Mucosa of descending colon (tissue), 3 donors: ENCODE measurements at places on chromosomes 13 and 19. TPM values are rescaled to one million over a fixed set of nuclear protein-coding genes. Genes with fewer than 3 reads are reported as not detected.

DNA sequence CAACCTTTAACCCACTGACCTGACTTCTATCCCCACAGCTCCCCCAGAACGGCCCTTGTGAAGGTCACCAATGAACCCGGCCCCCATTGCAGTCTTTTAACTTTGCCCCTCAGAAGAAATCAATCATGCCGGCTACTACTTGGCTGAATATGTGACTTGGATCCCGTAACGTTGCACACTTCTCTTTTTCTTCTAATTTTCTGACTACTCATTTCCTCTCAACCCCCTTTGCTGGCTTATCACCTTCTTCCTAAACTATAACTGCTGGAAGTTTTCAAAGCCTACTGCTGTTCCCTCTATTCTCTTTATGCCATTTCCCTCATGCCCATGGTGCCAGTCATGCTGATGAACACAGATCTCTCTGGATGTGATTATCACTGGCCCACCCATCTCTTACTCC, 367.6 kb downstream of the DNAJC15 start:
- DNase-seq: no peak

DNA sequence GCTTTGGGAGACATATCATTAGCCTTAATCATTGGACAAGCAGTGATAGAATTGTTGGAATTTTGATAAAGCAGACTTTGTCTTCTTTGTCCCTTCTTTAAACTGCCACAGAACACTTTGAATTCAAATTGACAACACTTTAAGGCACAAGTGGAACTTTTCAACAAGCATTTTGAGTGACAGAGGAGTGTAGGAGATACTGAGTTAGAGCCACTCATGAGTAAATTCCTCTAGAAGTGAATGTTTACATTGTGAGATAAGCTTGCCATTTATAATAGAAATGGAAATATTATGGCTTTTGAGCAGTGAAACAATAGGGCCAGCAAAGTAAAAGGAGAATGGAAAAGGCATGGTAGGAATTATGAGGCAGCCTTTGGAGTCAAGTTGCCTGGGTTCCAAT, 515.8 kb downstream of the SLITRK6 start:
- DNase-seq: no peak

Gene ZNF878
- total RNA-seq: 0.19 TPM

Gene FGF14
- 0.43 TPM for total RNA-seq

GRCh38 chr13:48231080-48231479, 1.9 kb upstream of the ITM2B start:
- DNase-seq: no peak

GRCh38 chr19:9485140-9485539, 13.3 kb downstream of the ZNF560 start:
- DNase-seq: no peak

- DNase-seq: no peak
These were observed 9.8 kb downstream of the CHST8 start for GRCh38 chr19:33631609-33631973.

Gene TOMM40
- 82.6 TPM for total RNA-seq

DNA sequence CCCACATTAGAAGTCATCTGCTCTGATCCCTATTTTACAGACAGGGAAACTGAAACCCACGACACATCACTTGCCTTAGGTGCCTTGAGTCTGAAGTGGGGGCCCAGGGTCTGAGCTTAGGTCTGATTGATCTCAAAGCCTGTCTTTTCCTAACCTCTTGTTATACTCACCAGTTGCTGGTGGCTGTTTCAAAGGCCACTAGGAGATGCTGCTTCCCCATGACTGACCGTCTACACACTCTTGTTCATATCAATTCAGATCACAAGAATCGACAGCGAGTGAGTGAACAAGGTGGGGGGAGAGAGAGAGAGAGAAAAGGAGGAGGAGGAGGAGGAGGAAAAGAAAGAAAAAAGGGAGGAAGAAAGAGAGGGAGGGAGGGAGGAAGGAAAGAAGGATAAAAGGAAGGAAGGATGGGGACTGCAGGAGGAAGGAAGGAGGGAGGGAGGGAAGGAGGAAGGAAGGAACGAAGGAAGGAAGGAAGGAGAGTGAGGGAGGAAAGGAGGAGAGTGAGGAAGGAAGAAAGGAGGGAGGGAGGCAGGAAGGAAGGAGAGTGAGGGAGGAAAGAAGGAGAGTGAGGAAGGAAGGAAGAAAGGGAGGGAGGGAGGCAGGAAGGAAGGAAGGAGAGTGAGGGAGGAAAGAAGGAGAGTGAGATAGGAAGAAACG, 3.3 kb downstream of the OR10H1 start:
- DNase-seq: peak; percentile 59

DNA sequence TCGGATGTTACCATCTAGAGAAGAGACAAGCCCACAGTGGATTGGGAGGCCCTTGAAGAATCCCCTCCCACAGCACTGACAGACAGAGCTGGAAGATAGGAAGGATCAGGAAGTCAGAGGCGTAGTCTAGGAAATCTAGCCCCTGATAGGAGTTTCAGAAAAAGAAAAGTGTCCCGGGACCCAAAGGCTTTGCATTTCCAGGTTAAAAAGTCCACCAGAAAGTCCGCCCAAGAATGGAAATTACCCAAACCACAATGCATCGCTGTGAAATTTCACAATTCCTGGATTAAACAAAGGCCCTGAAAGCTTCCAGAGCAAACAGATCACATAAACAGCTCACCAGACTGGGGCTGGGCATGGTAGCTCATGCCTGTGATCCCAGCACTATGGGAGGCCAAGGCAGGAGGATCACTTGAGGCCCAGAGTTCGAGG, 146.9 kb downstream of the KDM4B start:
- DNase-seq: no peak

Gene FFAR3
- not detected for total RNA-seq

DNA sequence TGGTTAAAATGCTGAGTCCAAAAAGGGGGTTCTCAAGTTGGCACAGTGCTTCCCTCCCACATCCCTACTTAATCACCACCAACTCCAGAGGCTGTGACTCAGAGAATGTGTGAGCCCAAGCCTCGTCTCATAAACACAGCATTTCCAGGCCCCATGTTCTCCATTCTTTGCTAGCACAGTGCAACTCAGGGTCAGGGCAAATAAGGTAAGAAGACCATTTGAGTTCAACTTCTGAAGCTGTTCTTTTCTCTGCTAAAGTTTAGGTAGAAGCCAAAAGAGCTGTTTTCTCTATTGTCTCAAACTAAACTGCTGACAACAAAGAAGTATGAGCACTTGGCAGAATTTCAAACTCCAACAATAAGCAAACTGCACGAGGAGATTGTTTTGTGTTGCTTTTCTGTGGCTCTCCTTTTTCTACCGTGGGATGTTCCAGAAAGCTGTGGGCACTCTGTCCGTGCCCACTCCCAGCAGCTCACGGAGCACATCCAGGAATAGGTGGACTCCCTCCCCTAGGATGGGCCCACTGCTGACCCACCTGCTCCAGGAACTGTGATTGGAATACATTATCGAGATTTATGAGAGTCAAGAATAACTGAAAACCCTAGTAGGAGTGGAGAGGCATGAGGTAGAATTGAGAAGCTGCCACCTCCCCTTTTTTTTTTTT, 494.3 kb downstream of the COG6 start:
- DNase-seq: peak; percentile 13

Gene PDX1
- total RNA-seq: 1.5 TPM

Gene RGL3
- 11.0 TPM for total RNA-seq

GRCh38 chr19:15287496-15287895, 44.8 kb downstream of the BRD4 start:
- no peak for DNase-seq

DNA sequence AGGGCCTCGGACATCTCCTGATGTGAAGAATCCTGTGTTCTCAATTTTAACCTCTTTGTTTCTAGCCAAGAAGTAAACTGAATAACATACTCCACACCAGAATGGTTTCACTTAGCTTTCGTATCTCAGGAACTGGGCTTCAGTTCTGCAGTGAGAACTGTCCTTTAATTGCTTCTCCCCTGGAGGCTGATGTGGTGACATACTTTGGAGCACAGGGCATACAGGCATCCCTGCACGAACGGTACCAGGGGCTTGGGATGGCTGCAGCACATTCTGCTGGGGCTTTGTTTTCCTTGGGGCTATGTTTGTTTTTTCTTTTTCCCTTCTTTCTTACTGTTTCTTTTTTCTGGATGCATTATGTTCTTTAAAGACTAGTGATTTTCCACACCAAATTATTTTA, 230.5 kb downstream of the TM9SF2 start:
- DNase-seq: no peak

DNA sequence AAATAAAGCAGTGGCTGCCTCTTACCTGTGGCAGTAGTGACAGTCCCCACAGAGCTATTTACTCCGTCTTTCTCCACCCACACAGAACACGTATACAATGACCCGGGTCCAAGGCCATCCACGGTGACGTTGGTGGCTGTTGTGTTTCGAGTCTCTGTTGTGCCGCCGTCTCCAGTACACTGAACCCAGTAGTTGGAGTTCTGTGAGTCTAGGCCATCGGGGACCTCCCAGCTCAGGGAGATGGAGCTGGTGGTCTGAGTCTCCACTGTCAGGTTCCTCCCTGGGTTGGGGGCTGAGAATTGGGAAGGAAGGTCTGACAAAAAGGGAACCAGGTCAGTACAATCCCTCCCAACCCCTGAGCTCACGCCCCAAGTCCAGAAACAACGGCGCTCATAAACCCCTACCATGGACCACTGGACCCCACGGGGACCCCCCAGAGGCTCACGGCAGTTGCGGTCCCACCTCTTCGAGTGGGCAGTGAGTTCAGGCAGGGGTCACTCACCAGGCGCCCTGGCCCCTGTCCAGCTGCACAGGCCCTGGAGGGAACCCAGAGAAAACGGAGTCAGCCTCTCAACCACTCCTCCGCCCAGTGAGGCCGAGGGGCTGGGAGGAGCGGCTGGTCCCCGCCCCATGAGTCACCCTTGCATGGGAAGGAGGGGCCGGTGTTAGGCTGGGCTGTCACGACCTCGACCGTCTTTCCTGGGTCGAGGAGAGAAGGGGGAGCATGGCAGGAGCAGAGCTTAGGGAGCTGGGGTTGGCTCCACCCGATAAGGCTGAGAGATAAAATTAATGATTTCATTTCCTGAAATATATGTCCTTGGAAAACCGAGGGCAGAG, 2.4 kb downstream of the PTPRH start:
- DNase-seq: peak; percentile 91

DNA sequence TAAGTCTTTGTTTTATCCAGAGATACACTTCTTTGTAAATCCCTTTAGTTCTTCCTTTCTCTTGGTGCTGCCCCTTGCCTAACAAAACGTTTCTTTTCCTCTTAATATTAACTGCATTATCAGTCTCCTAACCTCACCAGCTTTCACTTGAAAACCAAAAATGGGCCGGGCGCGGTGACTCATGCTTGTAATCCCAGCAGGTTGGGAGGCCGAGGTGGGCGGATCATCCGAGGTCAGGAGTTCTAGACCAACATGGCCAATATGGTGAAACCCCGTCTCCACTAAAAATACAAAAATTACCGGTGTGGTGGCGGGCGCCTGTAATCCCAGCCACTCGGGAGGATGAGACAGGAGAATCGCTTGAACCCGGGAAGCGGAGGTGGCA, 329.8 kb upstream of the MIR17HG start:
- no peak for DNase-seq

Gene PRTN3
- not detected for total RNA-seq

Gene SELENOW
- 527 TPM for total RNA-seq

Gene ZNF442
- total RNA-seq: 3.9 TPM

DNA sequence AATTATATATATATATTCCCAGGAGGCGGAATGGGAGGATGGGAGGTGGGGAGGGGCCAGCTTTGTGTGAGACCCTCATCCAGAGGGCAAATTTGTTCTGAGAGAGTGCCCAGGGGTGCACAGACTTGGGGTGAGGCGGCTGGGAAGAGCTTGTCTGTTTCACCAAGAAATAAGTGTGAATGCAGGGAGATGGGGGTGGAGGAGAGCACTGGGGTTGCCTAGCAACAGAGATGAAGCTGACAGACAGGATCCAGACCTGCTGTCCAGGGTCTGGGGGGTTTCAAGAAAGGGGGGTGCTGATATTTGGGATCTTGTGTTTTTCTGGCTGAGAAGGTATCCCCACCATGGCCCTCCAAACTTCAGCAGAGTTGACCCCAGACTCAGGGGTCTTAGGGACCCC, 18.6 kb upstream of the TNFAIP8L1 start:
- DNase-seq: no peak

GRCh38 chr13:64817691-64818090, 2412.4 kb downstream of the PCDH9 start:
- no peak for DNase-seq

Gene SPTBN4
- 0.29 TPM for total RNA-seq

DNA sequence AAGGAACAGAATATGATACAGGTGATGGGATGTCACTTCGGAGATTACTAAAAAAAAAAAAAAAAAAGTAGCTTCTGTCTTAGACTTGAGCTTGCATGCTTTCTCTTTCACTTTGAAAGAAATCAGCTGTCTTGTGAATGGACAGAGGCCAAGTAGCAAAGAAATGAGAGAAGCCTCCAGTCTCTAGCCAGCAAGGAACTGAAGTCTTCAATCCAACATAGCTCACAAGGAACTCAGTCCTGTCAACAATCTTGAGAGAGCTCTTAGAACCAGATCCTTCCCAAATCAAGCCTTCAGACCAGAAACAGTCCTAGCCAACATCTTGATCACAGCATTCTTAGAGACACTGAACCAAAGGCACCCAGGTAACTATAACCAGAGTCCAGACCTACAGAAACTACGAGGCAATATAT, 7.7 kb downstream of the N4BP2L2 start:
- no peak for DNase-seq

DNA sequence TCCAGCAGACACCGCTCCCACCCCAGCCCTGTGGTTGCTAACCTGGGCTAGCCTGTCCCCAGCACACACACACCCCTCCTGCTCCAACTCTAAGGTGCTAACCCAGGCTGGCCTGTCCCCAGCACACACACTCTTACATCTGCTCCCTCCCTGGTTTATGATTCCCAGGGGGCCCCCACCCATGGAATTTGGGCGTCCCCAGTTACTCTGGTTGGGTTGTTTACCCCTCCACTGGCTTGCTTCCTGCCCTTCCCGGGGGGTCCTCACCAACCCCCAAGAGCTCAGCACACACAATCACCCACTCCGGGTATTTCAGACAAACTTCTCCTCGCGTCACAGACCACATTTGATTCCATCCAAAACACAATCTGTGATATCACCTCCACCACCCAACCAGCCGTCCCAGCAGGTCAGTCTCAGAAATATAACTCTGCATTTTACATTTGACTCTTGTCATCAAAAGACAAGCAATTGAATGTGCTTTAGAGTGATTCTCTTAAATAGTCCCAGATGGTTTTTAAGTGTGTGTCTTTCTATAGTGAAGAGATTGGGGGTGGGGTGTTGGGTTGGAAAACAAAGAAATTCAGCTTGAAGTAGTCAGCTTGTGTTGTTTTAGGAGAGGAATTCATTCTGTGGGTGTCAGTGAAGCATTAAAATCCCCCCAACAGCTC, 20.1 kb downstream of the COL4A2 start:
- DNase-seq: no peak

Gene SLC1A6
- not detected for total RNA-seq

GRCh38 chr19:13999085-13999484, 7.0 kb downstream of the RFX1 start:
- no peak for DNase-seq

DNA sequence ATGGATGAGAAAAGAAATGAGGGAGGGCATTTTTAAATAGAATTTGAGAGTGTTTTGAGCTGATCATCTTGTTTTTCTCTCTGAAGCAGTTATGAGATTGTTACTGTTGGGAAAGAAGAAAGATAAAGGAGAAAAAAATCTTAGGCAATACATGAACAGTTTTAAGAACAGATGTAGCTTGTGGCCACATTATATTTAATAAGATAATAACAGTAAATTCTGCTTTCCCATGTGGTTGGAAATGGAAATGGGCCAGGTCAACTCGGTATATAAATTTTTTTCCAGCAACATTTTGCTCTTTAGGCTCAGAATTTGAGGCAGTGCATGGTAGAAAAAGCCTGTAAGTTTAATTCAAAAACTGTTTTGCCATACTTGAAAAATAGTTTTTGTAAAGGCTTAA, 118.7 kb downstream of the POSTN start:
- no peak for DNase-seq
